CD4-positive, CD25-positive, alpha-beta regulatory T cell (primary cell): ENCODE measurements at places on chromosomes 6 and 20. TPM values are rescaled to one million over a fixed set of nuclear protein-coding genes. Genes with fewer than 3 reads are reported as not detected.

The TFAP2D gene
- not detected for polyA plus RNA-seq

The ANGPT4 gene
- polyA plus RNA-seq, result not detected

The MCM3 gene
- polyA plus RNA-seq, result 62.6 TPM

The EEF1A2 gene
- 0.10 TPM for polyA plus RNA-seq

The DUSP22 gene
- polyA plus RNA-seq, result 46.6 TPM

The SMLR1 gene
- polyA plus RNA-seq, result not detected

The NHLRC1 gene
- 1.7 TPM for polyA plus RNA-seq

The AIF1 gene
- 23.9 TPM for polyA plus RNA-seq

The SDCBP2 gene
- polyA plus RNA-seq, result 4.3 TPM

The ARHGAP18 gene
- polyA plus RNA-seq, result 2.2 TPM

The GLP1R gene
- not detected for polyA plus RNA-seq

The ERVFRD-1 gene
- 0.09 TPM for polyA plus RNA-seq

The PRL gene
- polyA plus RNA-seq, result not detected
